ENCODE measurements at places on chromosomes 16 and 17. TPM values are rescaled to one million over a fixed set of nuclear protein-coding genes. Genes with fewer than 3 reads are reported as not detected.

DNA sequence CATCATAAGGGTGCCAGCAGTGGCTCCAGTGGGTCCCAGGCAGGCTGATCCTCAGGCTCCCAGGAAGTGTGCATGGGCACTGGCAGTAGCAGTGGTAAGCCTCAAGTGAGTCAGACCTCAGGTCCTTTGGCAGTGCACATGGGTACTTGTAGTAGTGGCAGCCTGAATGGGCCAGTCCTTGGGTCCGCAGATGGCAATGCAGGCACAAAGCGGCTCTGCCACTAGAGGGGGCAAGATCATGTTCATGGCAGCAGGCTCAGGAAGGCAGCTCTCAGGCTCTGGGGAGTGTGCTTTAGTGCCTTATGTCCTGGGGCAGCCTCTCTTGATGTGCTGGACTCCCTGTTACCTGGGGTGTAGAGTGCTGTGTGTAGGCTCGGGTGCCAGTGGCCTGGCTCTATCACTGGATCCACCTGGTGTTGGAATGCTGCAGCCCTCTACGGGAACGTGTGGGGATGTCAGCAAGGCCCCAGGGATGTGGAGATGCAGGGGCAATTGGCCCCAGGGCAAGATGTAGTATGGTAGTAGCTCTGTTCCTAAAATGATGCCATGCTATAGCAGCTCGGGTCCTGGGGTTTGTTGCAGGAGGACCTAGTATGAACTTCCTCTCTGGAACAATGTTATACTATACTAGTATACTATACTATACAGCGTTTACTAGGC, 11.0 kb downstream of the ACSM3 start:
- H3K4me3 ChIP-seq, result no peak overlapping the region
- DNase-seq, result no peak
- H3K27ac ChIP-seq, result no peak overlapping the region
- no peaks in the 10 kb centered on the region for H3K27me3 ChIP-seq
- H3K36me3 ChIP-seq, result no peaks in the 10 kb centered on the region

- no peaks in the 10 kb centered on the region for H3K27me3 ChIP-seq
- H3K27ac ChIP-seq, result no peak overlapping the region
- H3K4me3 ChIP-seq, result no peak overlapping the region
- no peak for DNase-seq
Measured at GRCh38 chr17:59167571-59168001, 12.0 kb downstream of the PRR11 start.

- H3K27me3 ChIP-seq, result no peaks in the 10 kb centered on the region
- H3K27ac ChIP-seq, result no peak overlapping the region
- DNase-seq, result no peak
- peaks cover 5% of the 10 kb centered on the region for H3K36me3 ChIP-seq
Measured at GRCh38 chr16:50676684-50677225, 4.4 kb downstream of the SNX20 start.

The RNF135 gene
- 37.7 TPM for total RNA-seq

The MYOCD gene
- total RNA-seq, result 113 TPM

GRCh38 chr17:65536573-65537342, 24.7 kb downstream of the AXIN2 start:
- no peak overlapping the region for H3K4me3 ChIP-seq
- H3K27ac ChIP-seq, result peak overlapping the region; percentile 52
- DNase-seq, result no peak
- H3K27me3 ChIP-seq, result no peaks in the 10 kb centered on the region
- peaks cover 25% of the 10 kb centered on the region for H3K36me3 ChIP-seq

- no peak overlapping the region for H3K4me3 ChIP-seq
- no peaks in the 10 kb centered on the region for H3K36me3 ChIP-seq
- H3K4me1 ChIP-seq, result peaks cover 5% of the 10 kb centered on the region
- H3K27ac ChIP-seq, result no peak overlapping the region
- no peaks in the 10 kb centered on the region for H3K27me3 ChIP-seq
- DNase-seq, result no peak
Measured at GRCh38 chr17:57352665-57353175, 96.4 kb downstream of the MSI2 start.

GRCh38 chr17:79779084-79779529, 1.2 kb downstream of the CBX2 start:
- H3K36me3 ChIP-seq, result no peaks in the 10 kb centered on the region
- H3K4me3 ChIP-seq, result peak overlapping the region; percentile 71
- H3K4me1 ChIP-seq, result peaks cover 7% of the 10 kb centered on the region

The TBC1D24 gene
- total RNA-seq, result 15.0 TPM

DNA sequence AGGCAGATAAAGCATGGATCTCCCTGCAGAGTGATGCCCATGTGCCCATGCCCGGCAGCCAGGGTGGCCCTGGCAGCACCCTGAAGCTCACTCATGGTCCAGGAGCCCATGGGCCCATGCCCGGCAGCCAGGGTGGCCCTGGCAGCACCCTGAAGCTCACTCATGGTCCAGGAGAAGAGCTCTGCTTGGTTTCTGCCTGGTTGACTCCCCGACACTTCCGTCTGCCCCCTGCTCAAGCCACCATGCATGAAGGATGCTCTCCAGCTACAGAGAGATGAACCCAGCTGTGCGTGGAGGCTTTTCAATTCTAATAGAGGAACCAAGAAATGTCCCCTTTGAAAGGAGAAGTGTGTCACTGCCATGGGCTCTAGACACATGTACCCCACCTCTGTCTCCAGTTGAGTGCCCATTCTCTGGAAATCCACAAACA, 8.7 kb downstream of the CCL17 start:
- no peaks in the 10 kb centered on the region for H3K36me3 ChIP-seq
- H3K27ac ChIP-seq, result no peak overlapping the region
- no peak overlapping the region for H3K4me3 ChIP-seq
- peaks cover 3% of the 10 kb centered on the region for H3K4me1 ChIP-seq
- H3K27me3 ChIP-seq, result no peaks in the 10 kb centered on the region

The RNU2-1 gene
- not detected for total RNA-seq

The KRTAP17-1 gene
- total RNA-seq, result not detected

The KRT33B gene
- not detected for total RNA-seq

DNA sequence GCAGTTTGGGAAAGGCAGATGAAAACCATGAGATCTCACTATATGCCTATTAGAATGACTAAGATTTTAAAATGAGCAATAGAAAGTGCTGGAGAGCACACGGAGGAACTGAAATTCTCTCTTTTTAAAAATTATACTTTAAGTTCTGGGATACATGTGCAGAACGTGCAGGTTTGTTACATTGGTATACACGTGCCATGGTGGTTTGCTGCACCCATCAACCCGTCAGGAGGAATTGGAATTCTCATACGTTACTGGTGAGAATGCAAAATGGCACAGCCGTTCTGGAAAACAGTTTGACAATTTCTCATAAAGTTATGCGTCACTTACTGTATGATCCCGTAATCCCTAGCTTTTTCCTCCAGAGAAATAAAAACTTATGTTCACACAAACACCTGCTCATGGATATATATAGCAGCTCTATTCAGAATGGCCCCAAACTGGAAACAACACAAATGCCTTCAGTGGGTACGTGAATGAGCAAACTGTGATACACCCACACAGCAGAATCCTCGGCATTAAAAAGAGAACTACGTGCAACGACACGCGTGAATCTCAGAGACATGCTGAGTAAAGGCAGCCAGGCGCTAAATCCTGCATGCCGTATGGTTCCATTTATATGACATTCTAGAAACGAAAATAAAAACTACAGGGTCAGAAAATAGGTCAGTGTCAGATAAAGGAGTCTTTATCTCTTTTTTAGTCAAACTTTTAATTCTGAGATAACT, 11.8 kb downstream of the PIK3R6 start:
- H3K4me3 ChIP-seq, result no peak overlapping the region
- no peak for DNase-seq
- no peaks in the 10 kb centered on the region for H3K27me3 ChIP-seq
- H3K36me3 ChIP-seq, result no peaks in the 10 kb centered on the region
- no peaks in the 10 kb centered on the region for H3K4me1 ChIP-seq

- no peaks in the 10 kb centered on the region for H3K27me3 ChIP-seq
- H3K4me1 ChIP-seq, result no peaks in the 10 kb centered on the region
- H3K36me3 ChIP-seq, result no peaks in the 10 kb centered on the region
- H3K27ac ChIP-seq, result no peak overlapping the region
- DNase-seq, result no peak
Measured at GRCh38 chr17:59520251-59520650, 45.2 kb upstream of the DHX40 start.

Measured in thoracic aorta (tissue), 2 donors.